DMS 273 treated with DMSO at 0.1 percent for 48 hours (cell line): ENCODE measurements at places on chromosomes 16 and 17.

DNA sequence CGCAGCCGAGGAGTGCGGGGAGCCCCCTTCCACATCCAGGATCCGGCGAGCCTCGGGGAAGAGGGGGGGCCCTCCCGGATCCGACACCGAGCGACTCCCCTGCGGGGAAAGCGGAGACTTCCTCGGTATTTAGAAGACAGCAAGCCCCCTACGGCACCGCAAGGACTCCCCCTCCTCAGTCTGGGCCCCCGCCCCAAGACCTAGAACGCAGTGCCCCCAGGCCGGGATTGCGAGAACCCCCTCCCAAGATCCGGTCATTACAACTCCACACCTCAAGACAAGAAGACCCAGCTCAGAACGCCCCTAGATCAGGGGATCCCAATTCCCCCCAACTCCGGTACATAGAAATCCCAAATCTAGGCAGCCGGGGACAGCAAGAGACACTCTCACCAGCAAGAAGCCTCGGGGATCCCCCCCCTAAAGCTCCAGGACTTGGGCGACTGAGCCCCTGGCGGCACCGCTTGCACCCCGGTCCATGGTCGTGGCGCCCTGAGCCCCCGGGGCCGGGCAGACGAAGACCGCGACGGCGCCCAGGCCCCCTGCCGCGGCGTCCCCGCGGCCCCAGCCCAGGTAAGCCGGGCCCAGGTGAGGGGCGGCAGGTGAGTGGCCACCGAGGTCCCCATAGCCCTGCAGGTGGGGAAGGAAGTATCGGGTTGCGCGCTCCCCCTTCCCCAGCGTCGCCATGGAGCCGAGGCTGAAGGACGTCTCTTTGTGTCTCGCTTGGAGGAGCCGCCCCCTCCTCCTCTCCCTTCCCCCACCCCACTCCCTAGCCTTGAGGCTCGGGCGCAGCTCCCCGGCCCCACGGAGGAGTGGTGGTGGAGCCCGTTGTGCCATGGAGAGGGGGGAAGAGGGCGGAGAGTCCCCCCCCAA is 641 bp downstream of the SBK1 start:
- DNase-seq: no peak

- DNase-seq: no peak
Measured at GRCh38 chr16:23573817-23574216, 16.3 kb downstream of the UBFD1 start.

- no peak for DNase-seq
Measured at GRCh38 chr16:62977876-62978275, 941.6 kb upstream of the CDH8 start.

GRCh38 chr16:35391328-35391727 is 1931.9 kb downstream of the TP53TG3F start:
- DNase-seq: no peak

DNA sequence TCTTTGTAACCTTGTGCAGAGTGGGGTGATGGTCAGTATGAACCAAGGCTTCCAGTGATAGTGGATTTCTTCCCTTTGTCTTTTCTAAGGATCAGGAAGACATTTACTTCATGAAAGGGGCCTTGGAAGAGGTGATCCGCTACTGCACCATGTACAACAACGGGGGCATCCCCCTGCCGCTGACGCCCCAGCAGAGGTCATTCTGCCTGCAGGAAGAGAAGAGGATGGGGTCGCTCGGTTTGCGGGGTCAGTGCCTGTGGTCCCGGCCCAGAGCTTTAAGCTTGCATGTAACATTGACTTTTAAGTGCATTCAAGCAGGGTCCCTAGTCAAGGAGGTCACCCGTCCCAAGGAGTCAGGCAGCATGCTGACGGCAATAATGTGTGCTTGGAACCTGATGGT is 56.0 kb downstream of the MEAK7 start:
- no peak for DNase-seq
